ENCODE measurements at places on chromosomes 13 and 19.
A peak's percentile ranks its signal among the peaks of the same experiment; 100 is the strongest.

DNA sequence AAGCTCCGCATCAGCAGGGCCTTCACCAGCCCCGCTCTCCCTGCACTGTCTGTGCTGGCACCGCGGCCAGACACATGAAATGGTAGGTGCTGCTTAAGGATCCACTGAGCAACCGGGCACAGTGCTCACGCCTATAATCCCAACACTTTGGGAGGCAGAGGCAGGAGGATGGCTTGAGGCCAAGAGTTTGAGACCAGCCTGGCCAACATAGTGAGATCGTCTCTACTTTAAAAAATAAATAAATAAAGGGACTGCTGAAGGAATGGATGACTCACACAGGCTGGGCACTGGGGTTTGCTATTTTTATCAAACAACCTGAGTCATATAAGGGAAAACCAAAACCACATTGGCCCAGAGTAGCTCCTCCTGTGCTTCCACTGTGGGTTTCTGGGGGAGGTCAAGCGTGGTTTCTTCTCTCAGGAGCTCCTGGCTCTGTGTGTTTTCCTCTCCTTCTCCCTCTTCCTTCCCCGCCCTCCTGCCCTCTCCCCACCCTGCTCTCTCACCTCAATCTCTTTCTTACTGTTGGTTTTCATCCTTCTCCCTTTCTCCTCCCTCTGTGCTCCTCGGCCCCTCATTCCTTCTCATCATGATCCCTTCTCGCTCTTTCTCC lies 21.3 kb downstream of the VRK3 start:
- DNase-seq: no peak

DNA sequence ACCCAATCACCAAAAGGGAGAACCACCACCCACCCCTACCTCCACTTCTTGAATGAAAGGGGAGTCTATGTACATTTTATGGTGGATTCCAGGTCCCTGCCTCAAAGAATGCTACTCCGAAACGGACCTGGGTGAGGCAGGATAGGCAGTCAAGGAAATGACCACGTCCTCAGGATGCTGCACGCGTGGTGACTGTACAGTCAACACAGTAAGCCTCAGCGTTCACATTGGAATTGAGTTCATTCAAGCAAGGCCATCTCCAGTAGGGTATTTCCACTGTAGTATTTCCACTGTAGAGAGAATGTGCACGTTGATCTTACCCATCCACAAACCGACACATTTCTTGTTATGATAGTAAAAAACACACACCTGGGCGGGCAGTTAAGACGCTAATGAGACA lies 16.9 kb downstream of the ZSCAN5C start:
- no peak for DNase-seq

DNA sequence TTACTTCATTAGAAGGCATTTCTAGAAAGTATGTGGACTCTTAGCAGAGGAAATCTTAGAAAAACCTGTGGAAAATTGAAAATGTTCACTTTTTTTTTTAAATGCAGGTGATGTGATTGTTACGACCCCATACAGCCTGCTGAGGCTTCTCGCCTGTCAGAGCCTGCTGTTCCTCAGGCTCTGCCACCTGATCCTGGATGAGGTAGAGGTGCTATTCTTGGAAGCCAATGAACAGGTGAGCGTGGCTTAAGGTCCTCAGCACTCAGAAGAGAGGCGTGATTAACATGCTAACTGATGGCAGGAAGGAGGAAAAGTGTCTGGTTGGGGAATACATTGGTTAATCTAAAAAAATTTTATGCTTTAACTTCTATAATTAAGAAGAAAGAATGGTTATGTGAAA lies 71.4 kb downstream of the SLC7A9 start:
- no peak for DNase-seq

- no peak for DNase-seq
Measured at GRCh38 chr13:98721825-98722510, 30.5 kb downstream of the SLC15A1 start.

DNA sequence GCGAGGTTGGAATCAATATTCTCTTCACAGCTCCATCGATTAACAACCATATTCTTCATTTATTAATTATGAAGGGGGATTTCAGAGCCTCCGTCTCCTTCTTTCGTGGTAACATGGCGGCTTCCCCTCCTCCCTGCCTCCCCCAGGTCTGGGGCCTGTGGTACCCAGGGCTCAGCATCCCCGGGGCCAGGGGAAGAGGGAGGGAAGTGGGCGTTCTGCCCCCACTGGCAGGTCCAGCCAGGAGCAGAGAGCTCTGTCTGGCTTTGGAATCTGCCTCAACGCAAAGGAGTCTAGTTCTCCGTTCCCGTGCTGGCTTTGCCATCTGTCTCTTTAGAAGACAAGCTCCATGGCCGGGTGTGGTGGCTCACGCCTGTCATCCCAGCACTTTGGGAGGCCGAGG lies 37.8 kb upstream of the ONECUT3 start:
- no peak for DNase-seq

DNA sequence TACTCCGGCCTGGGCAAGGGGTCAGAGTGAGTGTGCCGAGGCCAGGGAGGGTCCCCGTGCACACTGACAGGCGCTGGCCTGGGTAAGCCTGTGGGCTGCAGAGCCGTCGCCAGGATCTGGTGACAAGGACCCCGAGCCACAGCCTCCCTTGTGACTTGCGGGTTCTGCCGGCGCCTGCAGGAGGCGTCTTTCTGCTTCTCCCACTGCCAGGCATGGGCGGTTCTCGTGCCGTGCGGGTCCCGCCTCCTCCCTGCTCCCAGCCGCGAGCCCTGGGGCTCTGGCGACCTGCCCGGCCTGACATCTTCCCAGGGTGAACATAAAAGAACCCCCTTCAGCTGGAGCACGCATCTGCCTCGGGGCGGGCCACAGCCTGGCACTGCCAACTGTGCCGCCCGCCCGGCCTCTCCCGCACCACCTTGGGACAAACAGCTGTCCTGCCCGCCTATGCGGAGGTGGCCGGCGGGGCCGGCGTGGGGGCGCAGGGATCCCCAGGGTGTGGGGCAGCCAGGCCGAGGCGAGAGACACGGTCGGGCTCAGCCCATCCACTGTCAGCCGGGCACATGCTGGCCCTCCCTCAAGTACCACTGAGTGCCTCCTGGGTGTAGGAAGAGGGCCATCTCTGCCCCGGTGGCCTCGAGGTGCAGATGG lies 1.5 kb upstream of the HCN2 start:
- DNase-seq: peak; percentile 53

GRCh38 chr19:56356944-56357343 lies 36.4 kb downstream of the ZNF582 start:
- DNase-seq: no peak

- DNase-seq: no peak
Measured at GRCh38 chr13:68506888-68507551, 1276.9 kb upstream of the PCDH9 start.

- no peak for DNase-seq
Measured at GRCh38 chr19:15419413-15420025, 731 bp upstream of the AKAP8L start.

GRCh38 chr19:57560049-57560491 lies 407 bp upstream of the ZNF550 start:
- DNase-seq: no peak

GRCh38 chr13:71522941-71523526 lies 344.0 kb downstream of the DACH1 start:
- no peak for DNase-seq

DNA sequence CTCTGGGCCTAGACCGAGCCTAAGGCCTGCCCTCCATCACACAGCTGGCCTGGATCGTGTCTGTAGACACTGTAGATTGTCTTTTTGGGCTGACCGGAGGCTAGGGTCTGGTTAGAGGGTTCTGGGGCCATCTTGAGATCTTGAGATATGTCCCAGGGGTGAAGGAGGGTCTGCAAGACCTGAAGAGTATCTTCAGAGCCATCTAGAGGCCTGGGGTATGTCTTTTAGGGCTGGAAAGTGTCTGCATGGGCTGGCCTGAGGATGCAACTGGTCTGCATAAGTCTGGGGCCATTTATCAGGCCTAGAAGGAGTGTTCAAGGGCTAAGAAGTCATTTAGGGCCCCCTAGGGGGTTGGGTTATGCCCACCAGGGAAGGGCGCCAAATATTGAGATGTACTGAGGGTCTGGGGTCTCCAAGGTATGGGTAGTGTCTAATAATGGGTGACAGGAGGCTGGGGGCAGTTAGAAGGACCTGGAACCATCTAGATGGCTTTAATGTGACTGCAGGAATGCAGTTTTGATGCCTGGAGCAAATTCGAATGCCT lies 555 bp downstream of the SCAF1 start:
- DNase-seq: no peak

DNA sequence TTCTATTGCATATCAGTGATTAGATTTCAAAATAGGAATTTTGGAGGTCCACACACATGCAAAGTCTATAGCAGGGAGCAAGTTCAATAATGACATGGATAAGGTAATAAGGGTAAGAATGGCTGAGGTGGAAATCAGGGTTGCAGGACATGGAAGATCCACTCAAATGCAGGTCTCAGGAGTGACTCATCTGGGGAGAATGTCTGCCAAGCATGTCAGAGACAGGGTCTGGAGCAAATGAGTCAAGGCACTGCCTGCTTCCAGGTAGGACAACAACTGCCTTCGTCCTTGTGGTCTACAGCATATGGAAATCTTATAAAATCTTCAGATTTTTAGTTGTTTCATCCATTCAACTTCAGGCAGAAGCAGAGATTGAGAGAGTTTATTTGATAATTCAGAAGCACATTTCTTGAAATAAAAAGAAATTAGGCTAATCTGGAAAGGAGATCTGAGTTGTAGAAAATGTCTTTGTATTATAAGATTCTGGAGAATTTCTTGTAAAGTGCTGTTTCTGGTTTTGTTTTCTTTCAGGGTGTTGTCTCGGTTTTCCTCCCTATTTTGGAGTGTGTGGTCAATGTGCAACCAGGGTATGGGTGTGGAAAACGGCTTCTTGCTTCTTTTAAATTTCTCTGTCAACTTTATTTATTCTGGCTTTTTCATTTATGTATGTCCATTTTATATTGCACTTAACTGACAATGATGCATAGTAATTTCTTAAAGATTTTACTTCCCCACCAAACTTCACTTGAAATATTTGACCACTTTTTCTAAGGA lies 748.8 kb downstream of the LIG4 start:
- no peak for DNase-seq

DNA sequence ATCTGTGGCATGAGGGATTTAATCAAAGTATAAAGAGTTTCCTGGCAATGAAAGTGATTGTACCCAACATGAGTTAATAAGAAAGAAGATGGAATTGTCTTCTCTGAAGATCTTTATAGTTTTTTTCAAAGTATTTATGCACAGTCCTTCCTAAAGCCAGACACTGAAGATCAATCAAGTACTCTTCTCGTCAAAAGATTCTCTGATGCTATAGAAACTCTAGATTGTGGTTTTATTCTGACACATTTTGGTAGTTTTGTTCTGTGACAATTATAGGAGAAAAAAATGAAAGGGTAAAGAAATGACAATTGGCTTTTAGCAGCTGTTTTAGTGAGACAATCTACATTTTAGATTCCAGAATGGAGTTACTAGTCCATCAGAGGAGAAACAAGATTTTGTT lies 10.4 kb upstream of the ENOX1 start:
- DNase-seq: no peak

DNA sequence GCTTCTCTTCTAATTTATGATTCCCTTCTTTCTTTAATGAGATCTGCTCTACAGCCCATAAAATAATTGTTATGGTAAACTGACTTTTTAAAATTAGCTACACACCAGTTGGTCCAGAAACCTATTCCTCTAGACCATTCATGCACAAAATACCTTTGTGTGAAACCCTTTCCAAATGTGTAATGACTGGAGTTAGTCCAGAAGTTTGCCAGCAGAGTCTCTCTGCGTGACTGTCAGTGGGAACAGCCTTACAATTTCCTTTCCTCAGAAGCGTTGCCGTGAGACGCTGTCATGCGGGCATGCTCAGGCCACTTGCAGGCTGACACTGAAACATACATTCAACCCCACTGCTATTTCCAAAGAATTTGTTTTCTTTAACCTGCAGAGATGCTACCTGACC lies 965.2 kb downstream of the PCDH9 start:
- no peak for DNase-seq

GRCh38 chr19:11098327-11098726 lies 9.1 kb downstream of the LDLR start:
- DNase-seq: no peak

Data from large intestine (tissue), 12 donors.